ENCODE measurements at places on chromosomes 6 and 20. TPM values are rescaled to one million over a fixed set of nuclear protein-coding genes. Genes with fewer than 3 reads are reported as not detected.

DNA sequence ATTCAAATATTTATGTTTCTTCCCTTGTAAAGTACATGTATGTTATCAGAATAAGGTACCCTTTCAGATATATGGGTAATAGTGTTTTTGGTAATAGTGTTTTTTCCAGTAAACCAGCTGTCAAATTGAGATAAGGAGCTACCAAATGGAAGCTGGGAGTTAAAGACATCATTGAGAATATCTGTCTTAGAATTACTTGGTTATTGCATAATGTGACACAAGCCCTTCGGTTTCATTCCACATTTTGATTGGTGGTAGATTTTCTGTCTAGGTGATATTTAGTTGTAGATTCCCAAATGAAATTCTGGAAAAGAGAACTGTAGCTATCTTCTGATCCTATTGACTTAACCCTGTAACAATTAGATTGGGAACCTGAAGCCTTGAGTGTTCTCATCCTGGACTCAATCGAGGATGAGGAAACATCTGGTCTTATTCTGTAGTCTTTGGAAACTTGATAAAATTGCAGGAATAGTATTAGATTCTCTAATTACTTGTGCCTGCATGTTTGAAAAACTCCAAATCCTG, 75.1 kb upstream of the SYNJ2 start:
- H3K4me3 ChIP-seq = no peak overlapping the region
- no peaks in the 10 kb centered on the region for H3K27me3 ChIP-seq
- DNase-seq = no peak

GRCh38 chr6:110043366-110043994, 65.4 kb downstream of the GPR6 start:
- H3K27me3 ChIP-seq = no peaks in the 10 kb centered on the region
- peaks cover 4% of the 10 kb centered on the region for H3K4me1 ChIP-seq
- H3K4me3 ChIP-seq = no peak overlapping the region
- DNase-seq = no peak
- no peak overlapping the region for H3K27ac ChIP-seq
- no peaks in the 10 kb centered on the region for H3K36me3 ChIP-seq

C20orf144 gene
- polyA plus RNA-seq = 0.33 TPM

- H3K4me3 ChIP-seq = no peak overlapping the region
- no peaks in the 10 kb centered on the region for H3K4me1 ChIP-seq
- H3K36me3 ChIP-seq = no peaks in the 10 kb centered on the region
- DNase-seq = no peak
These were observed 119.6 kb upstream of the PTPRT start for GRCh38 chr20:43309266-43309665.

GRCh38 chr20:48986899-48987298, 59.2 kb upstream of the CSE1L start:
- H3K36me3 ChIP-seq = peaks cover 46% of the 10 kb centered on the region
- H3K27ac ChIP-seq = no peak overlapping the region
- H3K27me3 ChIP-seq = no peaks in the 10 kb centered on the region
- no peak overlapping the region for H3K4me3 ChIP-seq
- DNase-seq = no peak

DNA sequence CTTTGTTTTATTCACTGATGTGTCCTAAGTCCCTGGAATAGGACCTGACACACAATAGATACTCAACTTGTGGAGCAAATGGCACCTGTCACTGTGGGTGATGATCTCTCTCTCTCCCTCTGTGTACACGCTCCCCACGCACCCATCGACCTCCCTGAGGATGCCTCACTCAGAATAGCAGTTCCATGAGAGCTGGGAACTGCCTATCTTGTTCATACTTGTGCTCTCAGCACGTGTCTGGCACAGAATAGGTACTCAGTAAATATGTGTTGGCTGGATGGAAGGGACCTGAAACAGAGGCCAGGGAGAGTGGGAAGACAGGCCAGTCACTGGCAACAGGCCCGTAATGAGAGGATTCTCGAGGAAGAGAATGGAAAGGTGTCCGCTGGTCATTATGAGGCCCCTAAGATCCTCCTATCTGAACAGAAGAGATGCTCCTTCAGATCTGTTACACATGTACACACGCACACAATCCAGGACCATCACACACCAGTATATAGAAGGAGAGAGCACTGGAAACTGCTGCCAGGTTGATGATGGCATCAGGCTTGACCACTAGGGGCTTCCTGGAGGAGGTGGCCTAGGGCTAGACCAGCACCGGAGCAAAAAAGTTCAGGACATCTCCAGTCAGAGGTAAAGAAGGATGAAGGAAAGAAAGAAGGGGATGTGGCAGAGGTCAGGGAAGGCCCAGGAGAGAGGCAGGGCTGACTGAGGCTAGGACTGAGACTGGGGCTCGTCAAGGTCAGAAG, 30.9 kb downstream of the VEGFA start:
- H3K4me1 ChIP-seq = no peaks in the 10 kb centered on the region
- no peak overlapping the region for H3K27ac ChIP-seq
- no peaks in the 10 kb centered on the region for H3K27me3 ChIP-seq

Data from spinal cord (tissue), 10 donors.